ENCODE measurements at places on chromosomes 5 and 9.

DNA sequence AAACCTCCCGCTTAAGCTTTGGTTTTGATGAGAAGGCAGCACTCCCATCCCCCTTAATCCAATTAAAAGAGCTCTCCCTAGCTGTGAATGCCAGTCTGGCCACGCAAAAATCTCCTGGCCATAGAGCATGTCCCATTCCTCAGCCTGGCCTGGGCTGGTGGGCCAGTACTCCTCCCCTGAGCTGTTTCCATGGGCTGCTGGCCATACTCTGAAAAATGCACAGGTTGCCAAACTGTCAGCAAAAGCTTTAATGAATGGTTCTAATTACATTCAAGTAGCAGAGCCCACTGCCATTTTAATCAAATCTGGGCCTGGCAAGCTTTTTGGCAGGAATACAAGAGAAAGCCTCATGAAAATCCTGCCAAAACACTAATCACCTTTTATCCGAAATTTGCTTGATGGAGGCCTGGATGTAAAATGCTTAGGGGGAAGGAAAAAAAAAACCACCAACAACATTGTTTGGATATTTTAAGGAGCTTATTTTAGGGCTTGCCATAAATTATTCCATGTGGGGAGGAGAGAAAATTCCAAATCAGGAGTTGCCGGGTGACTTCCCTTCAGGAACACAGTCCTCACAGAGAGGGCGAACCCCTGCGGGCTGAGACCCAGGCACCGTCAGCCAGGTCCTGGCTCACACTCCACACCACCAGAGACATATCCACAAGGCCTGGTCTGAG lies 243.3 kb downstream of the SEC61B start:
- no peak for DNase-seq

DNA sequence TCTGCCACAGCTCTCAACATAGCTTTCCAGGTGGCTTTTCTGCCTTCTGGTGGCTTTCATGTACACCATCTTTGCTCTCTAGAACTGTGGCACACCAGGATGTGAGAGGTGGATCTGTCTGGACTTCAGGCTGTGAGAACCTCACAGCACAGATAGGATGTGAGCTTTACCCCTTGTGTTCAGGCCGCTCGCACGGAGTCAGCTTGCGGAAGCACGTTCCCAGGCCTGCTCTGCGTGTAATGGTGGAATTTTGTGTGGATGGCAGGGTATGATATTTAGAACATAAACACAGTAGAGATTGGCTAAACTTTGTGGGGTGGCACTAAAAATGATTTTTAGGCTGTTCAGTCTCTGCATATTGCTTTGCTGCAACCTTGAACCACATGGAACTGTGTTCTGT lies 250.5 kb downstream of the FANCC start:
- no peak for DNase-seq

DNA sequence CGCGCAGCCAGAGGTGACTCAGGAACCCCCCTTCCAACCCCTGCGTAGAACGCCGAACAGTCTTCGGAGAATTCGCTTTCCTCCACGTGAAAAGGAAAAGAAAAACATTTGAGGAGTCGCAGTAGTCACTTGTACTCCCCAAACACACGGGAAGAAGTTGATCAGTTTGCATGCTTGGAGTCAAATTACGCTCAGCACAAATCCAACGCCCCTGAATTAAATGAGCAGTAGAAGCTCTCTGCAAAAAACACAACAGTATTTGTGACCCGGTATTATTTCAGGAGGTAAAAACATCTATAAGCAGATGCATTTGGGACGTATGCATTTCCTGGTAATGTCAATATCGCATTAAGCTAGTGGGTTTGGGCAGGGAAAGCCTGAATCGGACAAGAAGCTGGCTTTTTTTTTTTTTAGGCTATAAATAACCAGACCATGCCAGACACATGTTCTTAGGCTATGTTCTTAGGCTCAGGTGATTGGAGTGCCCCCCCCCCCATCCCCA lies 854 bp upstream of the ARL15 start:
- no peak for DNase-seq

- no peak for DNase-seq
Observed at GRCh38 chr9:35106343-35106730, 3.4 kb upstream of the STOML2 start.

GRCh38 chr5:77638763-77639671 lies 504 bp upstream of the OTP start:
- DNase-seq, result no peak

DNA sequence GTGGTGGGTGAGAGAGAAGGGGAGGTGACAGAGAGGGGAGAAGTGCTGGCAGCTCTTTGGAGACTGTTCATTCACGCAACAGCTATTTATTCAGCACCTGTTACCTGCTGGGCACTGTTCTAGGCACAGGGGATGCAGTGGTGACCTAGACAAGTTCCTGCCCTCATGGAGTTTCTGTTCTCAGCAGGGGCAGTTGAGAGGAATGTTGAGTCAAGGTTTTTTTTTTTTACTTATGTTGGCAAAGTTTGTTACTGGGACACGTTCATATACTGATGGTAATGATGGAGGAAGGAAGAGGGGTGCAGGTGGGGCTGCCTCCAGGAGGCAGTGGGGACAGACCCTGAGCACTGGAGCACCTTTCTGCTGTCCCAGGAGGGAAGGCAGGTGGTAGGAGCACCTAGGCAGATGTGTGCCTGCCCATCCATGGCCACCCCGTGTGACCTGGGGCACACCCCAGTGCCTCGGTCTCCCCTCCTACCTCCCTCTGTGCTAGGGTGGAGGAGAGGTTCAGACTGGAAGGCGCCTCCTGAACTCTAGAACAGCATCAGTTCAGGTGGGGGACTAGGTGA lies 49.4 kb upstream of the SLC25A51 start:
- no peak for DNase-seq

DNA sequence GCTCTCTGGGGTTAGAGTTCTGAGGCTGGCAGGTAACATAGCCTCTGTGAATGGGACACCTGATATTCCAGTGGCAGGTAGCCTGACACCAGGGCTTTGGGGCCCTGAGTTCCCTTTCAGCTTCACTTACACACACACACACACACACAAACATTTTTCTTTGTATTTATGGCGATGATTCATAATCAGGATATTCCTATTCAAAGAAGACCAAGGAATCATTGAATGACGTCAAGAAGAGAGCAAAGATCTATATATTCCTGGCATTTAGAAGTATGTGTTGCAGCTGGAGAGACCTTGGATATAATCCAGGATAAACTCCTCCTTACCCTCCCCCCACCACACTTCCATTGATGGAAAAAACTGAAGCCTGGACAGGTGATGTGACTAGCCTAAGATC lies 7.9 kb upstream of the ENTREP1 start:
- no peak for DNase-seq
